ENCODE measurements at places on chromosomes 6 and 20. TPM values are rescaled to one million over a fixed set of nuclear protein-coding genes. Genes with fewer than 3 reads are reported as not detected.

Gene TMEM170B
- 1.1 TPM for total RNA-seq

Gene TGM3
- total RNA-seq, result 0.08 TPM

Gene KCNK15
- 0.59 TPM for total RNA-seq

Gene ADGRG6
- total RNA-seq, result 43.1 TPM

Gene ZC2HC1B
- not detected for total RNA-seq

Gene CRISP3
- not detected for total RNA-seq

Gene TGM2
- total RNA-seq, result 542 TPM

Gene LY6G6F
- total RNA-seq, result not detected

Gene CNR1
- 1.9 TPM for total RNA-seq

Gene COL19A1
- not detected for total RNA-seq

Gene PNRC1
- 39.2 TPM for total RNA-seq

Gene GSTA3
- not detected for total RNA-seq

Gene RCAN2
- total RNA-seq, result not detected

Gene TRERF1
- total RNA-seq, result 8.3 TPM

Gene ROMO1
- 370 TPM for total RNA-seq

Gene MAP1LC3A
- total RNA-seq, result 30.5 TPM

Gene SMPDL3A
- total RNA-seq, result 3.2 TPM

Gene APMAP
- 185 TPM for total RNA-seq

Gene CLDN20
- total RNA-seq, result not detected

Gene ZSCAN31
- total RNA-seq, result 2.3 TPM

Data from A549 treated with Hydrocortisone at 1 μM for 4 hours (cell line).